DMS79 treated with DMSO at 0.1 percent for 48 hours (cell line): ENCODE measurements at places on chromosomes 5 and 9.

GRCh38 chr5:612498-613424, 621 bp downstream of the CEP72 start:
- peak; percentile 16 for DNase-seq

DNA sequence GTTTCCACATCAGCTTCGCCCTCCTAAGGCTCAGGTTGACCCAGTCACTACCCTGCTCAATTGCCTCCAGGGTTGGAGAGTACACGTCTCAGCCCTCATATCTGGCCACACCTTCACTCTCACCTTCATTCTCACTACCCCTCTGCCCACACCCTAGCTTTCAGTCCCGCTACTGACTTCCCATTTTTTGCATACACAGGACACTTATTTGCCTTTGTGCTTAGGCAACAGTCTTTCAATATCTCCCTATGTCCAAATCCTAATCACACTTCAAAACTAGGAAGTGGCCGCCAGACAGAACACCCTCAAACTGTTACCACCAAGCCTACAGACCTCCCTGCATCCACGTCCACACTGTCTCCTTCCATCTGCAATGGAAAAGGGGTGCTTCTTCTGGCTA, 10.9 kb downstream of the MCTP1 start:
- DNase-seq: no peak

GRCh38 chr9:69877852-69878514, 57.4 kb downstream of the CFAP95 start:
- no peak for DNase-seq

DNA sequence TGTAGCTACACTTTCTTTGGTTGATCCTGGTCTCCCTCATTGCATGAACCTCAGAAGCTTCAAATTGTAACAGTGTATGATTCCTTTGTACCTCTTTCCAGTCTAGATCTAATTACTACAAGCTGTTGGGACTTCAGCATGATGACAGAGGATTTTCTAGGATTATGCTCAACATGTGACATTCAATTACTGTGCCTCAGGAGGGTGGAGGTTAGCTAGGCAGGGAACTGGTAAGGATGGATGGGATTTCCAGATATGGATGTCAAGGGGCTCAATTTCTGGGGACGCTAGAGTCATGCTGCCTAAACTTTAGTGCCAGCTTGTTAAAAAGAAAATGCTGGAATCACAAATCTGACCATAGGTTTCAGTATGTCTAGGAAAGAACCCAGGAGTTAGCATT, 29.2 kb upstream of the GLRA1 start:
- no peak for DNase-seq

DNA sequence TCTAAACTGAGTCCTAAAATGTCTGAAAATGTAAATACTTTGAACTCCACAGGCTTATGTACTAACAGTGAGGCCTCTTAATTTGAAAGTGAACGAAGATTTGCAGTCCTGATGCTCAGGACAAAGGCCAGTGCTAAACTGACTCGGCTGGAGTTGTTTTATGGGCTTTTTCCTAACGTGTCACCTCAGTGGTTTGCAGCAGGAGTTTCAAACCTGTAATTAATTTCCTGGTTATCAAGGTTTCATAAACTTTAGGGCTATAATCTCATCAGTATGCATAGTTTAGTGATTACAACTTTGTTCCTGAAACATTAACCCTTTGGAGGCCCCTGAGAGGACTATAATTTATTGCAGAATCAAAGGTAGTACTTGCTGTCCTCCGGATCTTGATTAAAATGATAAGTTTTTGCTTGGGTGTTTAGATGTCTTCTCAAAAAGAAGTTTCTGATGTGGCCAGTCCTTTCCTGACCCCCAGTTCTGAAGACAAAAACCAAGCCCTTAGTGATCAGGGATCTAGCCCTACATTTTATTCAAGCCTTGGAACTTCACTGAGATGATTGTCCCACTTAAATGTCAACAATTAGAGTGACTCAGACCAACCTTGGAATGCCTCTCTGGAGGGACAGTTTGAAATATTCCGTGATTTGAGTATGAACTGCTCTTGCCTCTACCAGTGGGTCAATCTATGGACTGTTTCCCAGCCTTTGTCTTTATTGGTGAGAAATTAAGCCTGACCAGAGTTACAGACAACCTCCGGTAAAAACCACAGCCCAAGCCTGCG, 11.1 kb upstream of the S100Z start:
- DNase-seq: no peak

DNA sequence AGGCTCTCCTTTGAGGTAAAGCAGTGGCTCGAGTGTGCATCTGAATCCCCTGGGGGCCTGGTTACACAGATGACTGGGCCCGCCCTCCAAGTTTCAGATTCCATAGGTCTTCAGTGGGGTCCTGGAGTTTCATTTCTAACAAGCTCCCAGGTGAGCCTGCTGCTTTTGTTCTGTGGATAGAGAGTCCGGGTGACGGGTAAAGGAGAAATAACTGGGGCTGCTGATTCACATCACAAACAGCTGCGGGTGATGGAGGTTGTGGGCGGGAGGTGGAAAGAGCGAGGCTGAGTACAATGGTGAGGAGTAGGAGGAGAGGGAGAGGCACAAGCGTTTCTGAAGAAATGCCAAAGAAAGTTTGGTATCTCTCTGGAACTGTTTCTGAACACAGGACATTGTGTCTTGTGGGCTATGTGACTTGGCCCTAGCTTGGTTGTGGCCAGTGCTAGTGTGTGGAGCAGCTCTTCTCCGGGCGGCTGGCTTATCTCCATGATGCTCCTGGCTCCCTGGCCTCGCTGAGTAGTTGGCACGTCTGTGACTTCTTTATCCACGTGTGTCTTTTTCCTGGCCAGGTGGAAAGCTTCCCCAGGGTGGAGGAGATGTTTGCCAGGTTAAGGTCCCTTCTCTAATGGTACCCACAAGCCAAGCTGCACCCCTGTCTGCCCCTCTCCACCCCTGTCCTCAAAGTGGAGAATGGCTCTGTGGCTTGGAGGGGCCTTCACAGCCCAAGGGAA, 61.7 kb downstream of the HSPA4 start:
- no peak for DNase-seq

DNA sequence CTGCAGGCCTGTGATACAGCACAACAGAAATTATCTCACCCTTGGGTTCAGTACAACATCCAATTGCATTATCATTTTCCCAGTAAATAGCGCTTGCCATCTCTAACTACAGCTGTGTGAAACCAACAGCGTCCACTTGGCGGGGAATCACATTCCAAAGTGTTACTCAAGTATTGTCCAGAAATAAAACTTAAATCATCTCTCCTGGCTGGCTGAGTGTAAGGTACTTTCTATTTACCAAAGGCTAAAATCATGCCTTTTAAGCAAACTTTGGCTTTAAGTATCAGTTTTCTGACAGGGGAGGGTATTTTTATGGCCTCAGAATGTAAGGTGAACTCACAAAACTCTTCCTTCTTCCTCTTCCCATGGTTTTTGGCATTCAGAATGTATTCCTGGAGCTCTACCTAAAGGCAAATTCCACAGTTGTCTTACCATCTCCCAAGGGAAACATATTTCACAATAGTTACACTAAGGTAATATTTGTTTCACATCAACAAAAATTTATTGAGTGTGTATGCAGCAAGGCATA, 205.6 kb upstream of the MPDZ start:
- no peak for DNase-seq

DNA sequence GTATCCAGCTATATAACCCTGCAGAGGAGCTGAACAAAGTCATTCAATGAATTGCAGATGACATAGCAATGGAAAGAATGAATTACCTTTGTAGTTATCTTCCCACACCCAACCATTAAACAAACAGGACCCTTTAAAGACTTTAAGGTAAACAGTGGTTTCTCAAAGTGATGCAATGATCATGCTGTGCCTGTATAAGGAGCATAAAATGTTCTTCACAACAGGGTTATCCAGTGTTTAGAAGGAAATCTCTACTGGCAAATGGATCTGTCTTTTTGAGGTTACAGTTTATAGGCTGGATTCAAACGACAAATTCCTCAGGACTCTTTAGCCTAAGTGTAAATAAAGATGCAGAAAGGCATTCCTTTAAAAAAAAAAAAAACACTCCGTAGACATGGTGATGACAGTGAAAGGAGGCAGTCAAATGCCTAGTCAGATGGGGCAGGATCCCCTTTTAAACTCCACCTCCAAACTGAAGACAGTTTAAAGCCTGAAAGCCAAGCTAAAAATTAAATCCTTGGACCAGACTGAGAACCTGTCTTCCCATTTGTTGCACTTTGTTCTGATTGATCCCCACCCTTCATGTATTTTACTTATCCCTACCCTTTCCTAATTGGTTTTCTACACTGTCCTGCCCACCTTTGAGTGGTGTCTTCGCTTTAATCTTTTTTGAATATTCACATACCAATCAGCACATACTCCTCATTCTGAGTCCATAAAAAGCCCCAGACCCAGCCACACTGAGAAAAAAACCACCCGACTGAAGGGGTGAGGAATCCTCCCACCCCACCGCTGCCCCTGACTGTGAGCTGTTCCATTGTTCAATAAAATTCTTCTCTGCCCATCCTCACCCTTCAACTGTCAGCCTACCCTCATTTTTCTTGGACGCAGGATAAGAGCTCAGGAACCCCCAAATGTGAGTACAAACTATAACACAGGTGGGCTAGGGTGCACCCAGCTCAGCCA, 761.3 kb upstream of the DMAC1 start:
- no peak for DNase-seq

GRCh38 chr9:15058236-15058635, 148.0 kb upstream of the FREM1 start:
- DNase-seq: no peak

DNA sequence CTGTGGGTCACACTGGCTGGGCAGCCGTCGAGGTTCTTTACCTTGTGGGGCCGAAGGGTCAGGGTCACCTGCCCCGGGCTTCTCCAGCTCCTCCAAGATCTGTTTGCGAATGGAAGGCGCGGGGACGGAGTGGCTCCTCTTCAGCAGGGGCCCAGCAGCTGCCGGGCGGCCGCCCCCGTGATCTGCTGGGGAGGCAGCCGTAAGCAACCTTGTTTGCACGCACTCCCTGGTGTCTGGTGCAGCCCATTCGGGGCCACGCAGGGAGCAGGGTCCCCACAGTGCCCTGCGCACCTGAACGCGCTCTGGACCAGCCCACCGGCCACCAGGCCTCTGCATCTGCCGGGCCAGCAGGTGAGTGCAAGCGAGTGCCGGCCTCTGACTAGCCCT, 34.9 kb downstream of the PNPLA7 start:
- no peak for DNase-seq

DNA sequence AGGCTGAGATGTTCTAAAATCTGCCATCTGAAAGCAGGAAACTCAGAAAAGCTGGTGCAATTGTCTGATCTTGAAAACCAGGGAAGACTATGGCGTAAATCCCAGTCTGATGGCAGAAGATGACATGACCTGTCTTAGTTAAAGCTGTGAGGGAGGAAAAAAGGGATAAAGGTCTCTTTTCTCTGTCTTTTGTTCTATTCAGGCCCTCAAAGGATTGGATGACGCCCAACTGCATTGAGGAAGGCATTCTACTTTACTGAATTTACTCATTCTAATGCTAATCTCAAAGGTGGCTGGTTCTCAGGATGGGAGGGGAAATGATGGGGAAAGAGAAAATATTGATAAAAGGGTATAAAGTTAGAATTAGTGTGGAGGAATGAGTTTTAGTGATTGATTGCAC, 312.8 kb upstream of the CTNND2 start:
- no peak for DNase-seq

- DNase-seq: no peak
Measured at GRCh38 chr5:78755822-78756429, 107.4 kb upstream of the LHFPL2 start.

DNA sequence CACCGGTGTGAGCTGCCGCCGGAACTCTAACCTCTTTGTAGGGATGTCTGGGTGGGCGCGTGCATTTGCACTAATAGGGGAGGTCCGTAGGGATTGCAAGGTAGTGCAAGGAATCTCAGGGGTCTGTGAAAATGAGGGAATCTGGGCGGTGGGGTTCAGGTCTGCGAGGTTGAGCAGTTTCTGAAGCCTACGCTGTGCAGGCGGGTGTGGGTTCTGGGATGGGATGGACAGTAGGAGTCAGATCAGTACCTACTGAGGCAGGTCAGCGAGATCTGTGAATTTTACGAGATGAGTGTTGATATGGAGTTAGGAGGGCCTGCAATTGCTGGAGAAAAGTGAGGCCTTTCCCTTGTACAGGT, 856 bp upstream of the ATOSB start:
- no peak for DNase-seq

DNA sequence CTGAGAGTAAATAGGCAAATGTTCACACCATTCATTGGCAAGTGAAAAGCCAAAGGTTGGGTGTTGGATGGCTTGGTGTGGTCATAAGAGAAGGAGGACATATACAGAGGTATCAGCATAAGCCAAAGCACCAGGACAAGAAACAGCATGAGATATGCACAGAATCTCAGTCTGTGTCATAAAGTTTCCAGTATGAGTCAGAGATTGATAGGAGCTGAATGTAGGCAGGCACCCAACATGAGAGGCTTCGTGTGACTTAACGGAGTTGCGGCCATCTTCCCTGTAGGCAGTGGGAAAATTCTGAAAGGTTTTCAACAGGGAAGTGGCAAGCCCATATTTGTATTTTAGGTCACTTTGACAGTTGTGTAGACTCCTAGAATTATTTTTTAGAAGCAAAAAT, 54.5 kb downstream of the SNCAIP start:
- DNase-seq: no peak

DNA sequence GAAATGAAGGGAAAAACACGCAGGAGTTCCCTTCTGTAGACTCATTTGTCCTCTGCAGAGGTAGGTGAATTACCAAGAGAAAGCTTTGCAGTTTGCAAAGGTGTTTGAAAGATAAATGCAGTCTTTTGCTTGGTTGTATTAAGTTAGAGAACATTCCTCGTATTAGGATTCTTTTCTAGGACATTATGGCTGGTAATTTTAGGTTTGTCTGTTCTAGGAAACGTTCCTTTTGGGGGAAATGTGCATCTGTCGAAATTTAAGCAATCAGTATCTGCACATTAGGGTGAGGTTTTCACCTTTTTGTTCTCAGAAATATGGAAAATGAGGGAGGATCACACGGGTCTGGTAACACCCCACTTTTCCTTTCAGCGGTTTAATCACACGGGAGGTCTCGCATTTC, 45.1 kb downstream of the GAS1 start:
- DNase-seq: no peak

DNA sequence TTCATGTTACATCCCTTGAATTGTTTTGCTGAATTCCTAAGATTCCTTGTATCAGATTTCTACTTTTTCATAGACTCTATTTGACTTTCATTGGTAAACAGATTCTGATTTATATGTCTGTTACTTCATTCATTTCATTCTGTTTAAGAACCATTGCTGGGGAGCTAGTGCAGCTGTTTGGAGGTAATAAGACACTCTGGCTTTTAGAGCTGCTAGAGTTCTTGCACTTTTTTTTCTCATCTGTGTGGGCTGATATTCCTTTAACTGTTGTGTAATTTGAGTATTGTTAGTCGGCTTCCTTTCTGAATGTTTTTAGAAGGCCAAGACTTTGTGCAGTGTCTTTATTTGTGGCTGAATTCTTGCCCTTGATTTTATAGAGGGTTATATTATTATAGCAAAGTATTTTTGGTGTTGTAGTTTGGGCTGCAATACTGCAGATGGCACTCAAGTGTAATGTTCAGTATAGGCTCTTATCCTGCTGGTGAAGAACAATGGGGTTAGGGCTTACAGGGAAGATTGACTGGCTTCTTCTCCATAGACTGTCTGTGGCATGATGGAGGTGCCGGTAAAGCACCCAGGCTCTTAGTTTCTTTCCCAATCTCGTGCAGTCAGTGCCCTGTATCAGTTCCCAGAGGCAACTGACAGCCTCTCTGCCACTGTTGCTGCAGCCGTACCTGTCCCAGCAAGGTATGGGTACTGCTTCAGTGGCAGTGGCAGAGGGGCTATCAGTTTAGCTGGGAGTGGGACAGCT, 162.2 kb downstream of the OXCT1 start:
- peak; percentile 2 for DNase-seq

GRCh38 chr5:137461391-137462264, 37.5 kb downstream of the SPOCK1 start:
- DNase-seq: no peak

- no peak for DNase-seq
Measured at GRCh38 chr9:18350036-18350435, 123.9 kb upstream of the ADAMTSL1 start.
